ENCODE measurements at places on chromosomes 3 and 15.

- DNase-seq, result no peak
Measured at GRCh38 chr3:120182613-120183511, 88.6 kb upstream of the GSK3B start.

GRCh38 chr15:31332681-31333071 is 6.0 kb downstream of the KLF13 start:
- DNase-seq, result no peak

GRCh38 chr3:166526881-166527280 is 689.7 kb upstream of the BCHE start:
- no peak for DNase-seq

- DNase-seq, result no peak
Measured at GRCh38 chr3:60384341-60384740, 866.9 kb downstream of the FHIT start.

GRCh38 chr15:68098465-68098864 is 44.4 kb downstream of the PIAS1 start:
- DNase-seq, result no peak

DNA sequence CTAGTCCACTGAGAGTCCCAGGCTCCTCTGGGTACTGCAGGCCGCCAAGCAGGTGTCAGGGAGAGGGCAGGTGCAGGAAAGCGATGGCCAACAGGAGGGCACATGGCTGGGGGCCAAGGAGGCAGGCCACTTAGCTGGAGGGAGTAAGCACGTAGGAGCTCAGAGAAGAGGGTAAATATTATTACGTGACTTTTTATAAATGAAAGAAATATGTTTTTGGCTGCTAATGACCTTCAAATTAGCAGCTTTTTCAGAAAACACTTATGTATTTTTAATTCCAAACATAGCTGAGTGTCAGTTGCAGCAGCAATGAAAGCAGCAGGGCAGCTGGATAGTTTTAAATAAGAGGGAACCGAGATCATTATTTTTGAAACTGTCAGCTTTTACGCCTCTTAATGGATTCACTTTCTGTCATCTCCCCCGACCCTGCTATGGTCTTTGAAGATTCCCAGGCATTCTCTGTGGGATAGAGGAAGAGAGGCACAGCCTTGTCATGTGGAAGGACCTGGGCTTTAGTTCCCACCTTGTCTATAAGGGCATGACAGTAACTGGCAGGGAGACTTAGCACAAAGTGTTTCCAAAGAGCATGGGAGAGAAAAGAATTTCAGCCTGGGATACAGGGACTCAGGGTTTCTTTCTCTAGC is 477.1 kb downstream of the EPHB1 start:
- DNase-seq, result no peak

DNA sequence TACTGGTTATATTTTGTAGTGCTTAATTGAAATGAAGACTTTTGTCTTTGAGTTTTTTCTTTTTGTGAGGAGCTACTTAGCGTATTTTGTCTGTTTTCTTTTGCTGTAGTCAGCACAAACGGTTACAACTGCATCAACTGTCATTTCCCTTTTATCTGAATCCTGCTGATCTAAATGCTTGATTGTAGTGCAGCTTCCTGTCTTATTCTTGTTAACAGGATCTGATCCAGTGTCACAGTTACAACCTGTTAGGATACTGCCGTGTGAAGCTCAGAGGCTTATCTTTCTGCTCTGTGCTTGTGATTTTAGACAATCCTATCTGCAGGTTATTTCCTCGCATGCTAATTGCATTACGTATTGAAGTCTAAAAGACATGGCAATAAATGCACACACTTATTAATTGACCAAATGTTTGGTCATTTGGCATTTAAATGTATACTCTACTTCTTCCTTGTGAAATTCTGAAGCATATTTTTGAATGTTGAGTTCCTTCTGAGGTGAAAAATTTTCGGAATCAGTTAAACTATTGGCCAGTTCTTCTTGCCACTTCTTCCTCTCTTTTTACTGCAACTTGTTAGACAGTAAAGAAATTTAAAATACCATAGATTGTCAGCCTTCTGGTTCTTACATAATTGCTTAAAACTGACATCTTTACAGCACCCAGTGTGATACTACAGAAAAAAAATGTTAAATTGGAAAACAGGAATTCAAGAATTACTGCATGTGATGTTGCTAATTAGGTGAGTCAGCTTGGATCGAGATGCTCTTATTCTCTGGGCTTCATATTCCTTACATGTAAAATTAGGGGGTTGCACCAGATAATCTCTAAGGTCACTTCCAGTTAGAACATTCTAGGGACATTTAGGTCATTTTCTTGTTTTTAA is 168.2 kb downstream of the MBNL1 start:
- no peak for DNase-seq

- DNase-seq, result no peak
Measured at GRCh38 chr3:183427196-183427875, 1.1 kb downstream of the MCF2L2 start.

GRCh38 chr15:89740137-89740536 is 10.9 kb downstream of the MESP1 start:
- DNase-seq, result no peak

DNA sequence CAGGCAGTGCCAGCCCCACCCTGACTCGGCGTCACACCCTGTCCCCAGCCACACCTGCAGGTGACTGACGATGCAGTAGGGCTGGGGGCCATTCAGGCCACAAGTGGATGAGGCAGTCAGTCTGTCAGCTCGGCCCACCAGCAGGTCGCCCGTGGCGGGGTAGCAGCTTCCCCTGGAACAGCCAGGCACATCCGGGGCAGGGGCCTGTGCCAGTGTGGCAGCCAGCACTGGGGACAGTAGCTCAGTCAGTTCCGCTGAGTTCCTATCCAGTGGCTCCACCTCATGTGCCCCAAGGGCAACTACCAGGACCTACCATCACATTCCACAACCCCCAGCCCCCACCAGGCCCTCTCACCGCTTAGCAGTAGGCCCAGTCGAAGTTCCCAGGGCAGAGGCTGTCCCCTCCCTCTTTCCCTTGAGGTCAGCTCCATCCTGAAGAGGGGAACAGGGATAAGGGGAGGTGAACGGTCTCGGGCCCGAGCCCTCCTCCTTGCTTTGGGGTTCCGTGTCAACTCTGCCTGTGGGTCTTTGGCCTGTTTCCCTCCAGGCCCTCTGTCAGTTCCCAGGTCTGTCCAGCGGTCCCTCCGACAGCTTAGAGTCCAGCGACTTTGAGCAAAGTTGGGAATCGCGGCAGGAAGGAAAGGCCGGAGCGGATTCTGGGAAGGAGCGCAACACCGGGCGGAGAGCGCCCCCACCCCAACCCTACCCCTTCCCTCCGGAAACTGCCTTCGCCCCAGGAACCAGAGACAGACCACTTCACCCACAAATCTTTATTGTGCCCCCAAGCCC is at the start of gene LAMB2:
Gene LAMB2 (minus strand): TSS at position 614 of the 789 bp plus-strand sequence. CDS start 183 bp downstream, at position 431.
- no peak for DNase-seq

GRCh38 chr15:29727871-29728270 is 94.4 kb downstream of the TJP1 start:
- no peak for DNase-seq

DNA sequence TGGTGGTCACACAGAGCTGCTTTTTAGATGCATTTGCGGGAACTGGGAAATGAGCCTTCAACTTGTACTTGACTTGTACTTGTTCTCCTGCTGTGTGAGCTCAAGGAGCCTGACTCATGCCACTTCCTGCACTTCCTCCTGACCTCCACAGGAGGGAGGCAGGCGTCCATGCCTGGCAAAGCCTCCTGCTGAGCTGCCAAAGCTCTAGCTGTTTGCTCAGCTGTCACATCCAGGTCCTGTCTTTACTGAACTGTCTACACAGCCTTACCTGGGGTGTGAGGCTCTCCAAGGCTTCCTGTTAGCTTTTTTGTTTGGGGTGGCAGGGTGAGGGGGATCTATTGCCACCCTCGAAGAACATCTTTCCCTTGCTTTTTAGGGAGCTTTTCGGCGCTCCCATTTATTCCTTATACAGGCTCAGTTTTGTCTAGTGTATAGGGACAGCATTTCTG is 6.4 kb downstream of the THPO start:
- no peak for DNase-seq

GRCh38 chr3:159185443-159186050 is 383.7 kb downstream of the MFSD1 start:
- no peak for DNase-seq

DNA sequence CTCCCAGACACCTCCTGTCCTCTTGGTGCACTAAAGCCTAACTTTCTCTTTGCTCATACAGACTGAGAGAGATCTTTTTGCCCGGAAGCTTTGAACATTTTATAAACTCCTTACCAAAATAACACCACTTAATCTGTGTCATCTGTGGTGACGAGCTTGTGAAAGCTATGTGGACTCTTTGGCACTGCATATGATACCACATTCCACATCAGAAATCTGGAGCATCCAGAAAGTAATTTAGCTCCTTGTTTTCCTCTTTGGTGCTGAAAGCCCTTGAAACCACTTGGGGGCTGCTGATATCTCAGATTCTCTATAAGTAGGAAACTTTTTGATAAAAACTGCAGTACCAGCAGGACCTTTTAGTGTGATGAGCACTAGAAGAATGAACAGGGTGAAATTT is 128.3 kb downstream of the ALCAM start:
- no peak for DNase-seq

DNA sequence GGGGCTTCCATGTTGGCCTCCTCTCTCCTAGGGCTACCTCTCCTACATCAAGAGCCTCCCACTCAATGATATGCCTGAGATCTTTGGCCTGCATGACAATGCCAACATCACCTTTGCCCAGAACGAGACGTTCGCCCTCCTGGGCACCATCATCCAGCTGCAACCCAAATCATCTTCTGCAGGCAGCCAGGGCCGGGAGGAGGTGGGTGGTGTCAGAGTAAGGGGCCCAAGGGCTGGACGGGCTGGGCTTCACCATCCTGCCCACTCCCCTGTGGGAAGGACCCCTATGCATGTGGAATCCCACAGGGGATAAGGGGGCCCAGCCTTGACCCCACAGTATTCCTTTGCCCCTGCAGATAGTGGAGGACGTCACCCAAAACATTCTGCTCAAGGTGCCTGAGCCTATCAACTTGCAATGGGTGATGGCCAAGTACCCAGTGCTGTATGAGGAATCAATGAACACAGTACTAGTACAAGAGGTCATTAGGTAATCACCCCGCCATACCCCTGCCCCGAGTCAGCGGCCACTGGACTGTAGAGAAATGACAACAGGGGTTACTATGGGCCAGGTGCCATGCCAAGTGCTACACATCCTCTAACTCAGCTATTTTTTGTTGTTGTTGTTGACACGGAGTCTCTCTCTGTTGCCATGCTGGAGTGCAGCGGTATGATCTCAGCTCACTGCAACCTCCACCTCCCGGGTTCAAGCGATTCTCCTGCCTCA is 47.1 kb downstream of the SEMA3G start:
- no peak for DNase-seq

DNA sequence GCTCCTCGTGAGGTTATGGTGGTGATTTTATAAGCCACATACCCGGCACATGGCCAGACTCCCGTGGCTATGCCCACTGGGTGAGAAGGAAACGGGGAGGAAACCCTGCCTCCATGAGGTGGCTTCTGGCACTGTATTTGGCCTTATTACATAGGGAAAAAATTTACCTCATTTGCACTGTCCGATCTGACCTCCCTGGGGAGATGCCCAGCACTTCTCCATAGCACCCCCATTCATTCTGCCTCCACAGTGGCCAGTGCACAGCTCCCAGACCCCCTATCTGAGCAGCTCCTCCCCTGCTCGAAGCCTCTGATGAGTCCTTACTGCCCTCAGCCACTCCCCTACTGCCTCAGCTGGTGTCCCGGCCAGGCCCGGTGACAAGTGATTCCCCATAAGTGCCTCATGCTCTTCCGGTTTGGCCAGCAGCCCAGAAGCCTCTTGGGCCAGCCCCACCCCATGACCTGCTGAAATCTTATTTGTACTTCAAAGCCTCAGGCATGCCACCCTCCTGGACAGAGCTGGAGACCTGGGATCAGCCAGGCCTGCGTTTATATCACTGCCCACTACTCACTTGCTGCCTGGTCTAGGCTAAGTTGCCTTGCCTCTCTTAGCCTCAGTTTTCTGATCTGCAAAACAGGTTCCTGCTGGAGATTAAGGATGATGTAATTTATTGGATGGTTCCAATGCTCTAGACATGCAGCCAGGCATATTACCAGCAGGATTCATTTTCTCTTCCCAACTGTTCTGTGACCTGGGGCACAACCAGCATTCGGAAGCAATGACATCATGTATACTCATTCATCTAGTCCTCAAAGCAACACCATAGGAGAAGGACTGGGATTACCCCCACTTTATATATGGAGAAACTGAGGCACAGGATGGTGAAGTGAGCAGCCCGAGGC is 30.6 kb upstream of the SLC6A6 start:
- DNase-seq, result no peak

DNA sequence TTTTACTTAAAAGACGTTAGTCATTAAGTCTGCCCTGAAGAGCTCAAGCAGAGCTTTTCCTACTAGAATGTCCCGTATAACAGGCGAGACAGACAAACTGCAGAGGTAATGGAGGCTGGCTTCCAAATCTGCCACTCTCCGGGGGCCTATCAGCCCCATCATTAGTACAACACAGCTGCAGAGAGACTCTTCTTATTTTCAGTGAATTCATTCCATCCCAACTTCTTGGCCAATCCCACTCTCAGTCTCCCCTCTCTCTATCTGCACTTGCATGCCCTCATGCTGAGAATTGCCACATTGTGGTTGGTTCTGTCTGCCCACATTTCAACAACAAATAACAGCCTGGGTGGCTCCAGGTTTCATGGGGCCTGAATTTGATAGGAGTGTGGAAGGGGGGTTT is 412.7 kb downstream of the ERC2 start:
- no peak for DNase-seq

- no peak for DNase-seq
Measured at GRCh38 chr3:147404800-147405230, 1.5 kb downstream of the ZIC4 start.

DNA sequence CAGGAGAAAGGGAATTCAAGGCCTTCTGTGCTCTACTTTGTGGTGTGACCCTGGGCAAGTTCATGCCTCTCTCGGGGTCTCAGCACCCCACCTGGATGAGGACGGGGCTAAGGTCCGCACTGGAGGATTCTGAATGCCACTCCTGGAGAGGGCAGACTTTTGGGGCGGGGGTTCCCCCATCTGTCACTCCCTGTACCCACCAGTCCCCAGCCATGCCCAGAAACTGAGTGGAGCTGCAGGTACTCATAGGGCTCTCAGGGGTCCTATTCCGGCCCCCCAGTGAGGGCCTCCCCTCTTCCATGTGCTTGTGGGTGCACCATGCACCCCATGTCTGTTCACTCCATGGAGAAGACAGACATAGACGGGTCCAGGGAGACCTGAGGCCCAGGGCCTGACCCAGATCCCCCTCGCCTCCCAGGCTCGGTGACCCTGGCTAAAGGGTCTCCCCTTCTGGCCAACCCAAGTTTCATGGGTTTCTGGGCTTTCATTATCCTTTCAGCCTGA is 26.0 kb downstream of the ACSBG1 start:
- no peak for DNase-seq

- DNase-seq, result no peak
Measured at GRCh38 chr15:94175420-94175819, 55.9 kb upstream of the MCTP2 start.

- no peak for DNase-seq
Measured at GRCh38 chr3:182255158-182255557, 538.1 kb upstream of the ATP11B start.

- DNase-seq, result no peak
Measured at GRCh38 chr15:89964232-89964954, 36.7 kb upstream of the ZNF710 start.

All from activated gamma-delta T cell (primary cell).